ENCODE measurements at places on chromosomes 5 and 9.
A peak's percentile ranks its signal among the peaks of the same experiment; 100 is the strongest.

DNA sequence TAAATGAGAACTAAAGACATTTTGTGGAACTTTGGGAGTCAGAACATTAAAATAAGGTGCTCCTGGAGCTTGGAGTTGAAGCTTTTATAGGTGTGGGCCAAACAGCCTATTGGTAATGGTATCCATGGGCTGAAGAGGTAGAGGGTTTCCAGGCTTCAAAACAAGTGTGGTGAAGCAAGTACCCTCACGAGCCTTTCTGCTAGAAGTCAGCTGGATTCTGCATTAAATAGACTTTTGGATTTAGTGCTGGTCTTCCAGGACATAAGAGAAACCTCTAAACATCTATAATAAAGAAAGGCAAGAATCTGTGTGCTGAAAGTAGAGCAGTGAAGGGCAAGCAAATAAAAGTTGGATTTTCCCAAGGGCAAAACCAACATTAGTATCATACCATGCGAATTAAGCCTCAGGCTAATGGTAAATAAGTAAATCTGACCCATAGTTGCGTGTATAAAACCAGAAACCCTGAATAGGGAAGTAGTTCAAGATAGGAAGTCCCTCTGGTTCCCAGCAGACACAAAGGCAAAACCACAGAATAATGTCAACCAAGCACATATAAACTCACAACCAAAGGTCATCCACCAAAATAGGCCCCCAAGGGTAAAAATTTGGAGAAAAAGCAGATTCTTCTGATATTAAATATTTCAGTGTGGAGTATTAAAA, 306.3 kb downstream of the TLE4 start:
- no peak for DNase-seq

- DNase-seq, result no peak
Observed at GRCh38 chr9:127935765-127936221, 1.9 kb downstream of the DPM2 start.

GRCh38 chr5:143174714-143175398, 228.6 kb downstream of the NR3C1 start:
- no peak for DNase-seq

- DNase-seq, result no peak
Observed at GRCh38 chr5:171893290-171893886, 107.8 kb downstream of the SMIM23 start.

- DNase-seq, result peak; percentile 33
Observed at GRCh38 chr5:132825834-132826391, 4.5 kb downstream of the SHROOM1 start.

DNA sequence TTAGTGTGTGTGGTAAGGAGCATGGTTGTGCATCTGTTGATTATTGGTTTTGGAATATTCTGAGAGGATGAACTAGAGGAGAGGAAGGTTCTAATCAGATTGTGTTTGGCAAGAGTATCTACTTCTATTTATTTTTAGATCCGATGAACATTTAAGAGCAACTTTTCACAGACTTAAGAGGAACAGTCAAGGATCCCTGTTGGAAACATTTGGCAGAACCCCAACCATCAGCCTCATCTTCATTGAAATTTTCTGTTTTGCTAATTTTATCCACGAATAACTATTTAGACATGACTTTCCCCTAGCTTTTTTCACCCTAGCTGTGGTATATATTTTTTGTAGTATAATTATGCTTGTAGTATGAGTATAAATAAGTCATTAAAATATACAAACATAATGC, 868.5 kb downstream of the MAT2B start:
- DNase-seq, result no peak

GRCh38 chr5:51821697-51822096, 438.4 kb downstream of the ISL1 start:
- DNase-seq, result no peak

DNA sequence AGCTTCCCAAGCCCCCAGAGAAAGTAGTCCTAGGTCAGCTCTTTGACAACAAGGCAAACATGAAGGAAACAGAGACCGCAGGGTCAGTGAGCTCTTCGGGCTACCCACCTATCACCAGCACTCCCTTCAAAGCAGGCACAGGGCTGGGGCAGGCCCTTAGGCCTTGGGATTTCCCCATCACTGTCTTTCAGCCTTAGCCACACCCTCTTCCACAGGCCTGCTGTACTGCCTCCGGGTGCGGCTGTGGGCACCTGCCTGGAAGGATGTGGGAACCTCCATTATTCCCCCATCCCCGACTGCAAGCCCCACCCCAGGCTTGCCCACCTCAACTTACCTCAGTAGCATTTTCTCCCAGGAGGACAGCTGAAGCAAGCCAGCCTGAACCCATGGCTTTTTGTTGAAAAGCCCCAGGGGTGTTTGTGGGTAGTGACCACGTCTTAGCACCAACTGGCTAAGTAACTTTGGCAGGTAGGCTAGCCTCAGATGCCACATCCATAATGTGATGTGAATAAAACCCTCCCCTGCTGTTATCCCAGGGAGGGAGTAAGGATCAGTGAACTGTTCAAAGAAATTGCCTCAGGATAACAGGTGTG, 100.2 kb downstream of the PIK3R1 start:
- peak; percentile 22 for DNase-seq

- no peak for DNase-seq
Observed at GRCh38 chr5:135089912-135090311, 55.9 kb upstream of the PITX1 start.

DNA sequence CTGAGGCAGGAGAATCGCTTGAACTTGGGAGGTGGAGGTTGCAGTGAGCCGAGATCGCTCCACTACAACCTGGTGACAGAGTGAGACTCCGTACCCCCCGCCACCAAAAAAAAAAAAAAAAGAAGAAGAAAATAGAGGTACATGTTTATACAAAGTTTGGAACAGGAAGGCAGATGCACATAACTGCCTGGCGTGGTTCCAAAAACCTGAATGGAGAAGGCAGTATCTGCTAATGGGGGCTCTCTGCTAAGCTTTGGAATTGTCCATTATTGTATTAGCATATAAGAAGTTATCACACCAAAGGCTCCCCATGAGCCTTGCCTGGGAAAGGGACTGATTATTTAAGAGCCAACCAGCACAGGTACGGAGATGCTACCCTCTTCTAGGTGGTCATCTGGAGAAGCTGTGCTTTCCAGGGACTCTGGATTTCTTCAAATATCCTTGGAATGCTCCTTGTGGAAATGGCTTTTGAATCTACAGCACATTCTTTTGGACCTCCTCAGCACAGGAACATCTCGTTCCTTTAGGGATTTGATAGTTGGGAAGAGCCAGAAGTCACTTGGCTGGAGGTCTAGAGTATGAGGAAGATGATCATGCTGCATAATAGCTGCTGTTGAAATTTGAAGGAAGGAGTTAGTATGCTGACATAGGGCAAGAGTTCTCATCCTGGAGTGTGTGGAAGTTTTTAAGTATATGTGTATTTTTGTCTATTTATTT, 42.5 kb upstream of the ABCA1 start:
- DNase-seq, result no peak

GRCh38 chr5:100846772-100847171, 56.3 kb downstream of the ST8SIA4 start:
- DNase-seq, result no peak

DNA sequence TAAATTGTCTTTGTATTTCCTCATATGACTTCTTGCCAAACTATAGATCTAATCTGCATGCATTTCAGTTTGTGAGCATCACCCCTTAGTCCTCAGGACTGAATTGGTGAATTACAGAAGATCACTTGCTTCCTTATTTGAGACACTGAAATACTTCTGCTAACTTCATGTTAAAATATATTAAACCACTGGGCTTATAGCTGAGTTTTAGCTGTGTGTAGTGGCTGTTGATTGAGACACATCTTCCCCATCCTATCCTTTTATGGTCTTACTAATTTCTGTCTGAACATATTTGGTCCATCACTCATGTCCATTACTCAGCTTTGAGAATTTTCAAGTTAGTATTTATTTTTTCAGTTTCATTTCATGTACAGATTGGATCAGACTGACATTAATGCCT, 295.9 kb downstream of the PSAT1 start:
- DNase-seq, result no peak

- no peak for DNase-seq
Observed at GRCh38 chr5:81400375-81400774, 6.4 kb upstream of the ACOT12 start.

GRCh38 chr9:86200599-86201162, 58.8 kb downstream of the C9orf153 start:
- DNase-seq, result no peak

DNA sequence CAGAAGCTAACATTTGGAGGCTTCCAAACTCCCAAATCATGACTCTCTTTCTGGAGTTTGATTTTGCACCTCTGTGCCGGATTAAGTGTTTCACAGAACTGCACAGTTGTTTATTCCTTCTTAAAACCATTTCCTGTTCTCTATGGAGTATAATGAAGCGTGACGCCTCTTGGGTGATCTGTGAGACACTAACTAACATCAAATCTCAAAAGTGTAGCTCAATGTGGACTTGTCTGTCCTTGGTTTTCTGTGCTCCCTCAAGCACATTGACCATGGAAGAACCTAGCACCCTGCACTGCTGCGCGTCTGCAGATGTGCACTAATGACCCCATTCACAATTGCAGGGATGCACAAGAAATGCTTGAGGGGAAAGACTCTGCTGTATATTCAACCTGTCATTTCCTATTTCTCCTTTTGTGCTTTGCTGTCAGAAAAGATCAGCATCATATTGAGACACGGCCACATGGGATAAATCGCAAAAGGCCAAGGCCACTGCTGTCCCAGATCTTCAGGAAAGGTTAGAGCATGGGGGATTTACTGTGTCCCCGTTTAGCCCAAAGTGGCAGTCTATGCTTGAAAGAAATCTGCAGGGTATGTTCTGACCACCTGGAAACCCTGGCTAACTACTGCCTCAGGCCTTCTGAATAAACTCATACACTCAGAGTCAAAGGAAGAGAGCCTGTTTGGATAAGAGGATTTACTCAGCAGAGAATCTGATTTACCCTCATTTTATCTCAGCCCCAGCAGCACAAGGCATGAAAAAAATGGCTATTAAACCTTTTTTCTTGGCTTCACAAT, 109.6 kb downstream of the BAAT start:
- no peak for DNase-seq

GRCh38 chr5:132275367-132276220, 18.1 kb downstream of the PDLIM4 start:
- no peak for DNase-seq

DNA sequence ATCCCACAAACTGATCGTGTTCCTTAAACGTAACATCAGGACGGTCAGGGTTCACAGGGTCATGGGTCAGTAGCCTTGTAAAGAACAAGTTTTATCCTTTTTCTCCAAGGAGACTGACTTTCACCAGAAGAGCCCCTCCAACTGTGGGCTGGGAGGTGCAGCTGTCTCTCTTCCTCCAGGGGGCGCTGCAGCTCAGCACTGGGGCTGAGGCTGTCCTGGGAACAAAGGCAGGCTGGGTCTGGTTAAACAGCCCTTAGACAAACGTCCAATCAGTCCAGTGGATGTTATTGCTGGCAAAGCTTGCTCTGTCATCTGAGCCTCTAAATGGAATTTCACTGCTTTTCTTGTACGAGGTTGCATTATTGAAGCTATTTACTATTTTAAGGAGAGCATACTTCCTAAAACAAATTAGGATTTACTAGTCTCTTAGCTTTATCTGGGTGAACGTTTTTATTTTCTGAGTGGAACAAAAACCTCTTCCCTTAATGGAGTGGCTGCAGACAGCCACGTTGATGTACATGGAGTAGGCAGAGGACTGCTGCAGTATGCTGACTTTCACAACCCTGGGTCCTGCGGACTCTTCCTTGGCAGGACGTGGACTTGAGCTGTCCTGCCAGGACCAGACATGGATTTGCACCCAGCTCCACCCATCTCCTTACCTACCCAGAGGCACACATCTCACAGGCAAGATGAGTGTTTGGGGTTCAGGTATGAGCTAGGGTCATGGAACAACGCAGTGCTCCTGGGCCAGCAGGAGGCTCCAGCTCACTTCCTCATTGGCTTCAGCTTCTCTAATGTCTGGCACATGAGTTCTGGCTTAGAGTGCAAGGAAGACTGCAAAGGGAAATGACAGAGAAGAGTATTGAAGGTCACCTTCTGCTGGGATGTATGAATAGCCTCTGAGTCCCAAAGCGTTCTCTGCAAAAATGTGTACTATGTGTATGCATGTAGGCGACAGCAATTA, 7.8 kb downstream of the EXOSC2 start:
- peak; percentile 65 for DNase-seq

DNA sequence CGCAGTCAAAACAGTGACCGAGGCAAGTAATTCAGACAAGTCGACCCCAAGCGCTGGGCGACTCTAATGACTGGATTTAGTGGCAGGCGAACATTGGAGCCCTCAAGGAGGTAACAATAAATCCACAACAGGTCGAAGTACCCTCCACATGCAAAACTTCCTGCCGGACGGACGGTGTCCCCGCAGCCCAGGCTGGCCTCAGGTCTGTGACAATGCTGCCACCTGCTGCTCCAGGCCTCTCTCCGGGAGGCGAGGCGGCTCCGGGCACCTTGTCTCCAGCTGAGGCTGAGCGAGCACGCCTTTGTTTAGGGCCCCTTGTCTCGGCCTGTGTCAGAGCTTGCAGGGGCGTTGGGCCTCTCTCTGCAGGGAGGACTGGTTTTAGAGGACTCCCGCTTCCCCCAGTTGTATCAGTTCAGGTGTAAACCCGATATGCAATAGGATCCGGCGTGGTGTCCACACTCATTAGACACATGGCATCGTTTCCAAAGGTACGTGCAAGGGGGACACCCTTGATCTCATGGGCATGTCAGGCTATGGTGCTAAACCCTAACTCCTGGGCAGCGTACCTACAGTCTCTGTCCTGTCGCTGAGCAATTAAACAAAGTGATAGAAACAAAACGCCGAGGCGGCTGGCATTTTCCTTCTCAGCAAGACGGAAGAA, 628.0 kb upstream of the ADAMTS16 start:
- DNase-seq, result no peak

DNA sequence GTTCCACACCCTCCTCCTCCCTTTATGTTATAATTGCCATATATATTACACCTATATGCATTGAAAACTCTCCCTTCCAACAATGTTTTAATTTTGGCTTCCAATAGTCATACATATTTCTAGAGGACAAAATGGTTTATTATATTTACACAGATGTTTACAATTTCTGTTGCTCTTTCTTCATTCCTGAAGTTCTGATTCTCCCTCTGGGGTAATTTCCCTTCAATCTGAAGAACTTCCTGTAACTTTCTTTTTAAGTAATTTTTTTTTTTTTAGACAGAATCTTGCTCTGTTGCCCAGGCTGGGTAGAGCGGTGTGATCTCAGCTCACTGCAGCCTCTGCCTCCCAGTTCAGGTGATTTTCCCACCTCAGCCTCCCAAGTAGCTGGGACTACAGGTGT, 173.0 kb upstream of the MAP1B start:
- no peak for DNase-seq

- DNase-seq, result no peak
Observed at GRCh38 chr5:127785098-127785927, 82.1 kb downstream of the CCDC192 start.

DNA sequence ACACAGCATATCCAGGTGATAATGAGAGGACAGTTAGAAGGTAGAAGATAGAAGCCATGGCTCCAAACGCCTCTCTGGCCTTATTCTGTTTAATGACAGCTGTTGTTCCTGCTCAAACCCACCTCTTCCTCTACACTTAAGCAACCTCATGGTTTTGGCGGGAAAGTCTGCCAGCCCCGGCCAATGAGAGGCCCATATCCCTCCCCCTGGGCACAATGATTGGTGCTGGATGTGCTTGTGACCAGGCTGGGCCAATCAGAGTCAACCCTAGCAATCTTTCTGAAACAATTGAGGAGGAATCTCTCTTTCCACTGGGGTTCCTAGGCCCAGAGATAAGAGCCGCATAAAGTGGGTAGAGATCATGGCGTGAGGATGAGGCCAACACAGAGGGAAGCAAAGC, 4.8 kb upstream of the GFI1B start:
- DNase-seq, result no peak
